Activated T-cell treated with anti-CD3 and anti-CD28 coated beads, Interleukin-2, amount 50 U/mL, for 72 hours (primary cell): ENCODE measurements at places on chromosomes 4 and X. TPM values are rescaled to one million over a fixed set of nuclear protein-coding genes. Genes with fewer than 3 reads are reported as not detected.

The AREG gene
- total RNA-seq, result 4.8 TPM

GRCh38 chrX:47191806-47192401 lies 1.7 kb upstream of the UBA1 start:
- no peak for DNase-seq

DNA sequence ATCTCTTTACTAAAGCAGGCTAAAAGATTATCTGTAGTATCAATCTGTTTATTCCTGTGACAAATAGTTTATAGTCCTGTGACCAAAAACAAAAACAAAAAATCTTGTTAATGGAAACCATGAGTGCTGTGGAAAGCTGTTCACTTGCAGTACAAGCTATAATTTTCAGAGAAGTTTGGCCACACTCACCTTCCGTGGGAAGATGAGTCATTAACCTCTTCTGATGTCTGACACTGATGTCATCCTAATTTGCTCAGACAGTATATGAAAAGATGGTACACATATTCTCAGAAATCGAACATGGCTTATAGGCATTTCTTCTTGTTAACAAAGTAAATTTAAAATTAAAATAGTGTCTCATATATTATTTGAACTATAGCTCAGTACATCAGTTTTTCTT lies 19.9 kb upstream of the ENPP6 start:
- DNase-seq, result peak; percentile 53

DNA sequence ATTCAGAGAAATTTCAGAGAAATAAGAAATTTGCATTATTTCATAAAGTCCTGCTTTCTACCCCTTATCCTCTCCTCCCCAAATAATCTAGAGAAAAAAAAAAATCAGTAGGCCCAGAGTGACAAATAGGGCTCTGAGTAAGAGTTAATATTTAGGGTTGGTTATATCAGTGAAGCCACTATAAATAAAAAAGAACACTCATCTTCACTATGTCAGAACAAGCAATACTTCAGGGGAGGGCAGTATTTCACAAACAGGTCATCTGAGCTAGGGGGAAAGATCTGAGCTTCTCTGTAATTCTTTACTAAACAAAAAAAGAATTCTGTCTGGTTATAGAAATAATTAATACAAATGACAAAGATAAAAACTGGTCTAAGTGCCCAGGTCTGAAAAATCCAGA lies 39.4 kb downstream of the PDE5A start:
- DNase-seq, result no peak

DNA sequence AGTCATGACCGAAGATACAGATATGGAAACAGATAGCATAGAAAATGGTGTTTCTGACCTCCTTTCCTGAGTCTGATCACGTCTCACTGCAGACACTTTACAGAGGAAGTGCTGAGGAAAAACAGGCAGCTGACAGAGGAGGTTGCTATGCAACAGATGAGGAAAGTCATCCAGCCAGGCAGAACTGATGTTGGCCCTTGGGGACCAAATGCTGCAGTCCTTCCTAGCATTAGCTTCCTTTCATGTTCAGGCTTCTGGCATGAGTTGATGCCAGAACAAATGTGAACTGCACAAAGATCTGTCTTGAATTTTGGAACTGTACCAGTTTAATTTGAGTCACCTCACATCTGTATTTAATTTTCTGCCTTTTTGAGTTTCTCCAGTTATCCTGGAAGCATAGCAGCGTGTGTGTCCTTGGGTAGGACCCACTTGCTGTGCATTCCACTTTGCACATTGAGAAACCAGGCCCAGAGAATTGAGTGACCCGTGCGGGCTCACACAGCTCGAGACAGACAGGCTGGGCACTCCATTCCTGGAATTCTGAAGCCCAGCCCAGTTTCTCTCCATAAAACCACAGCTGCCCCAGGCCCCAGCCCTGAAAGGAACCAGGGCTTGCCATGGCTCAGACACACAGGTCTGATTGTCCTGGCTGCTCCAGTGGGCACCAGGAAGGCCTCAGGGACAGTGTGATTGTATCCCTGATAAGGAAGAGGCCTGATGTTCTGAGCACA lies 1.4 kb upstream of the MAGED1 start:
- no peak for DNase-seq

GRCh38 chrX:139691493-139691842 lies 16.5 kb downstream of the MCF2 start:
- DNase-seq, result no peak

The PNPLA4 gene
- total RNA-seq, result 14.3 TPM

- no peak for DNase-seq
Observed at GRCh38 chr4:138051157-138051556, 191.0 kb downstream of the SLC7A11 start.

The AFP gene
- total RNA-seq, result not detected

- DNase-seq, result no peak
Observed at GRCh38 chrX:38898261-38898660, 97.0 kb downstream of the MID1IP1 start.

The PCDH11X gene
- total RNA-seq, result not detected

The EXOSC9 gene
- total RNA-seq, result 52.7 TPM
